Nephron progenitor cell (in vitro differentiated cells): ENCODE measurements at places on chromosomes 2 and 18.

DNA sequence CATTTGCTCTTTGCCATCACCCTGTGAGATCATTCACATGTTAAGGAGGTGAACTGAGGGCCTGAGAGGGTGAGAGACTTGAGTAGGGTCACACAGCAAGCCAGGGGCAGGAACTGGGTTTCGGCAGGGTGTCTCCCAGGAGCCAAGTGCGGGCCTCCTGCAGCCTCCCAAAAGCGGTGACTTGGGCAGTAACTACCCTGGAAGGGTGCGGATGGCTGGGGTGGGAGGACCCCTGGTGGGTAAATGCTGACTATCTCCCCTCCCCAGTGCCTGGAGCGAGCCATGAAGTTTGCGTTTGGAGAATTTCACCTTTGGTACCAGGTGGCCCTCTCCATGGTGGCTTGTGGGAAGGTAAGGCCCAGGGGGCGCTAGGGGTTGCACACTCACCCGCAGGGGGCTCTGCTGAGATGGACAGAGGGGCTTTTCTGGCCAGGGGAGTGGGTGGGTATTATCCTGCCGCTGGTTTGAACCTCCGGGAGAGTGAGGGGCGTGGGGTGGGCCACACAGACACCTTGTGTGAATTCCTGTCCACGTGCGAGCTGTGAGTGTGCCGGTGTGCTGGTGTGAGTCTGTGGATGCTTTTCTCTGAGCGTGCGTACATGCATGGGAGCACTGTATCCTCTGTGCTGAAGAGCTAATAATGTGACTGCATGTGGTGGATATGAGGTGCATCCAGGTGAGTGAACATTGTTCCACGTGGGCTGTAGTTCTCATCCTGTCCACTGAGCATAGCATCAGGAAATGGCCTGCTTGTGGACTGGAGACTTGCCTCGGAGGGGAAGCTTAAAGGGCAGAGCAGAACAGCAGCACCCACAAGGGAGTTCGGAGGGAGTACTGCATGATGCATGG lies 91.0 kb upstream of the MCFD2 start:
- no peak for DNase-seq

- no peak for DNase-seq
Measured at GRCh38 chr2:164810843-164811242, 30.8 kb downstream of the COBLL1 start.

GRCh38 chr2:196449083-196449482 lies 190.4 kb upstream of the CCDC150 start:
- DNase-seq, result no peak

DNA sequence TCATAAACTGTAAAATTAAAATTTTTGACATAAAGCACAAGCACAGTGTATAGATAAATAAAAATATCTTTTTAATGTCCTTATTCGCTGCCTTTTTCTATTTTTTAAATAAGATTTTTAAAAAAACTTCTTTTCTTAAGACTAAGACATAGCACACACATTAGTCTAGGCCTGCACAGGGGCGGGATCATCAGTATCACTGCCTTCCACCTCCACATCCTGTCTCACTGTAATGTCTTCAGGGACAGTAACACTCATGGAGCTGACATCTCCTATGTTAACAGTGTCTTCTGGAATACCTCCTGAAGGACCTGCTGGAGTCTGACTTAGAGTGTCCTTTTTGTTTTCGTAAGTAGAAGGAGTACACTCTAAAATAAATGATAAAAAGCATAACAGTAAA lies 33.0 kb downstream of the VAPA start:
- DNase-seq, result no peak

GRCh38 chr2:30046396-30046795 lies 100.4 kb upstream of the YPEL5 start:
- no peak for DNase-seq

DNA sequence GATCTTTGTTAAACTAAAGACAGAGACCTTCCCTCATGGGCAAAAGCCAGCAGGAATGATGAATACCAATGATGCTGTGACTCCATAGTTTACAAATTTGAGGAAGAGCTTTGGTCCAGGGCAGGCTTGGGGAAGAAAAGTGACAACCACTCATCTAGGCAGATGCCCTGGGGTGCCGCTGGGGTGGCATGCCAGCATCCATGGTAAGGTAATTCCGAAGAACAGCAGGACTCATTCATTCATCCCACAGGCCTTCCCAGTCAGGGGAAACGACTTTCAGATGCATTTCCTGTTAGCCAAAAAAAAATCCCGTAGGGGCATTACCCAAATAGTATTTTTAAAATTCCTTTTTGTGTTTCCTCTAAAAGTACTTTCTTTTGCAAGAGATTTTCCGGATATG lies 180.7 kb upstream of the SERPINE2 start:
- DNase-seq, result no peak

DNA sequence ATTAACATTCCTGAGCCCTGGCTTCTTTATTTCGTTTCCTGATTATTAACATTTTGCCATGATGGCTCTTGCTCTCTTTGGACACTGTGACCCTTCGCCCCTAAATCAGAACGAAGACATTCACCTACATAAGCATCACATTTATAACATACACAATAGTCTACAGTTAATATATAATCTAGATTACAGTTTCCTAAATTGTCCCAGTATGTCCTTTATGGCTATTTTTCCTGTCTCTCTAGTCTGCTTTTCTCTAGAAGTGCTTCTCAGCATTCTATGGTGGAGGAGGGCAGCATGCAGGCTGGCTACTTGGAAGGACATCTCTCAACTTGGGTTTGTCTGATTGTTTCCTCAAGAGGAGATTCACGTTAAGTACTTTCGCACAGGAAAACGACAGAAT lies 49.9 kb downstream of the FAM210A start:
- no peak for DNase-seq

DNA sequence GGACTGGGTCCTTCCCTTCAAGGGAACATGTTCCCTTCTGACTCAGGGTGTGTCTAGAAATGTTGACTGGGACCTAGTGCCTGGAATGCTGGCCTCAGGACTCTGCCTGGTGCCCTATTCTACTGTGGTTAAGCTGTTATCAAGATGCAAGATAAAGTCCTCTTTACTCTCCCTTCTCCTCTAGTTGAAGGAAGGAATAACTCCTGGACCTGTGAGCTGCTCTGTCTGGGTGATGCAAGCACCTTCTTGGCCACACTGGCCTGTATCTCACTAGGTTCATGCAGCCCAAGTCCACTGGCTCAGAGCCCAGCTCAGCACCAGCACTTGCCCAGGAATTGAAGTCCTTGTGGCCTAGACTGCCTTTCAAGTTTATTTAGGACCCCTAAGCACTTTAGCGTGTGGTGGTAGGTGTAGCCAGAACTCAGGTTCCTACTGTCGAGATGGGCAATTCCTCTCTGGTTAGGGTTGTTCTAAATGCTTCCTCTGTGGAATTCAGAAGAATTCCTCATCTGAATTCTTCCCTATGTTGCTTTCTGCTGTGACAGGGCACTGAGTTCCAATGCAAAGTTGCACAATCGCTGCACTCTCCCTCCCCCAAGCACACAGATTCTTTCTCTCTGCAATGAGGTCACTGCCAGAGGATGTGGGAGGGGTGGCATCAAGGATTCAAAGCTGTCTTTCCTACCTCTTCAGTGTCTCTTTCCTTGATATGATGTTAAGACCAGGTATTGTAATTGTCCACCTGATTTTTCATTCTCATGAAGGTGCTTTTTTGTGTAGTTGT lies 54.7 kb downstream of the VWC2L start:
- no peak for DNase-seq
